ENCODE measurements at places on chromosomes 3 and 15. TPM values are rescaled to one million over a fixed set of nuclear protein-coding genes. Genes with fewer than 3 reads are reported as not detected.

- H3K27me3 ChIP-seq = peaks cover 1% of the 10 kb centered on the region
- DNase-seq = no peak
- H3K4me1 ChIP-seq = no peaks in the 10 kb centered on the region
- H3K4me3 ChIP-seq = no peak overlapping the region
- no peak overlapping the region for H3K27ac ChIP-seq
- H3K36me3 ChIP-seq = no peaks in the 10 kb centered on the region
Observed at GRCh38 chr3:131142580-131142979, 115.9 kb downstream of the NEK11 start.

The PPM1L gene
- total RNA-seq = 2.6 TPM

DNA sequence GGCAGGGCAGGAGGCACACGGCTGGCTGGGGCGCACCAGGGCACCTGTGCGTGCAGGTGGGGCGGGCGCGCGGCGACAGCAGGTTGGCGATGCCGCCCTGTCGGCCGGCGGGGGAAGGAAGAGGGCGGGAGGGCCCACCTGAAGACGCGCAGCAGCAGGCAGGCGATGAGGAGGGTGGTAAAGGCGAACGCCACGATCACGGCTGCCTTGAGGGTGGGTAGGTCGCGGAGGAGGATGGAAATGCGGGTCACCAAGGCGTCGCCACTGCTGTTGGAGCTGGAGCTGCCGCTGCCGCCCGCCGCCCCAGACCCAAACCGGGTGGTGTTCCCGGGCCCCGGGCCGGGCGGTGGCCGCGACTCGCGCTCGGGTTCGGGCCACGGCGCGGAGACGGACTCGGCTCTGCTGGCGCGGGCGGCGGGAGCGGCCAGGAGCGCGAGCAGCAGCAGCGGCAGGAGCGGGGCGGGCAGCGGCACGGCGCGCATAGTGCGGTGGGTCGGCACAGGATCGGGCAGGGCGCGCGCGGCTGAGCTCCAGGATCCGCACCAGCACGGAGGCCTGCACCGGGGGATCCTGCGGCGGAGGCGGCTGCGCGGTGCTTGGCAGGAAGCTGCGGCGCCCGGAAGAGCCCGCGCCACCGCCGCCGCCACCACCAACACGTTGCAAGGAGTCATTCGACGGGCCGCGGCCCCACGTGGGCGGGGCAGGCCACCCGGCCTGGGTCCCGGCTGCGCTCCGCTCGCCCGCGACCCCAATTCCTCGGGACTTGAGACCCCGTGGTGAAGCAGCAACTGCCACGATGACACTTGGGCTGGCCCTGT is at the start of gene FAM174B:
Gene FAM174B (minus strand): TSS at position 598 of the 818 bp plus-strand sequence.
- H3K4me1 ChIP-seq = peaks cover 8% of the 10 kb centered on the region
- peaks cover 59% of the 10 kb centered on the region for H3K27me3 ChIP-seq
- H3K4me3 ChIP-seq = peak within 1 kb of the TSS; percentile 57
- no peak within 1 kb of the TSS for H3K27ac ChIP-seq

GRCh38 chr15:29612096-29612495 is 210.2 kb downstream of the TJP1 start:
- H3K27me3 ChIP-seq = no peaks in the 10 kb centered on the region
- no peak overlapping the region for H3K4me3 ChIP-seq
- DNase-seq = no peak
- no peaks in the 10 kb centered on the region for H3K4me1 ChIP-seq
- H3K27ac ChIP-seq = no peak overlapping the region
